ENCODE measurements at places on chromosomes 4 and X.

DNA sequence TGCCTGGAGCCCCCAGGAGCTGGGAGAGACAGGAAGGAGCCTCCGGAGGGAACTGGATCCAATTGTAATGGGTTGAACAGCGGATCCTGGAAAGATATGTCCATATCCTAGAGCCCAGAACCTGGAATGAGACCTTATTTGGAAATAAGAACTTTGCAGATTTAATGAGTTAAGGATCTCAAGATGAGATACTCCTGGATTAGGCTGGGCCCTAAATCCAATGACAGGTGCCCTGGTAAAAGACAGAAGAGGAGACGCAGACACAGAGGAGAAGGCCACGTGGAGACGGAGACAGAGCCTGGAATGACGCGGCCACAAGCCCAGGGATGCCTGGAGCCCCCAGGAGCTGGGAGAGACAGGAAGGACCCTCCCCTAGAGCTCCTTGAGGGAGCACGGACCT, 34.1 kb downstream of the P2RY8 start:
- DNase-seq: no peak

DNA sequence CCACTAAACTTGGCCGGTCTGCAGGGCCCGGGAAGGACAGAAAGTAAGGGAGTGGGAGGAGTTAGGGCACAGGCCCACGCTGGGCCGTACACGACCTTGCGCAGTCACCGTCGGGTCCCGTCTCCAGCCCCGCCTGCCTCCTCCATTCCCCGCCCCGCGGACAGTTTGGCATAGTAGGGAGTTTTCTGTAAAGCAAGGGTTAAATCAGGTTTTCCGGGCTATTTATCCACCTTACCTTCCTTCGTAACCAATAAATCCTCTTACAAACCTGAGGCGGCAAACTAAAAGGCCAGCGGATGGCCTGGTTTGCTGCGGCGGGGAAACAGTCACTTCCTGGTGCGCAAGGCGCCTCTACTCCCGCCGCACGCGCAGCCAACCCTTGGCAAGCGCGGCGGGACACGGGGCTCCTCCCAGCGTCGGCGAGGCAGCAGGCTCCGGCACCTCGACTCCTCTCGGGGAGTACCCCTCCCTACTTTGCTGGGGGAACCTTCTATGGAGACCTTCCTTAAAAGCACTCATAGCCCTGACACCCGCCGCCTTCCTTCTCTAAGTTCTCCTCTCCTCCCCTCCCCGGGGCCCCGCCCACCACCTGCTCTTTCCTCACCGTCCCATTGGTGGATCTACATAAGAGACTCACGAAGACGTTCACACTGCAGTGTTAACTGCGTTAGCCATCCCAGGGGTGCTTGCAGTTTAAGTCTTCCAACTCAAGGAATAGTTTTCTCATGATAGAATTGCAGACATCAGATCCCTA, at the start of gene TRMT2B:
Gene TRMT2B (minus strand): TSS at position 563 of the 754 bp plus-strand sequence. CDS start 9,822 bp downstream, outside the sequence.
- DNase-seq: peak; percentile 92

- no peak for DNase-seq
Measured at GRCh38 chr4:48332661-48333060, 8.7 kb upstream of the SLAIN2 start.

- DNase-seq: no peak
Measured at GRCh38 chrX:98207947-98208346, 1324.2 kb downstream of the RPA4 start.

DNA sequence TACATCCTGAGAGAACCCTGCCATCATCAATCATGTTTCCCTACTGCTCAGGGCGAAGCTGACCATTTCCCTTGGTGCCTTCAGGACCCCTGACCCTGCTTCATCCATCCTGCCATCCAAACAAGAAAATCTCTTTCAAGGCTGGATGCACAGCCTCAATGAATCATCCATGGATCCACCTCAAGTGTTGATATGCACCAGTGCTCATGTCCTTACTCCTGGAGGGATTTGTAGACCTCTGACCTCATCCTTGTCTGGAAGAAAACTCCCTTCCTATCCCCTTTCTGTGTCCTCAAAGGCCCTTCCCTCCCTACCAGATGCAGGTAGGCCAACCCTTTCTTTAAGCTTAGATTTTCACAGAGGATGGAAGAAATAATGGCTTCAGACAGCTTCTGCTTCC, 24.6 kb downstream of the BEX3 start:
- no peak for DNase-seq

DNA sequence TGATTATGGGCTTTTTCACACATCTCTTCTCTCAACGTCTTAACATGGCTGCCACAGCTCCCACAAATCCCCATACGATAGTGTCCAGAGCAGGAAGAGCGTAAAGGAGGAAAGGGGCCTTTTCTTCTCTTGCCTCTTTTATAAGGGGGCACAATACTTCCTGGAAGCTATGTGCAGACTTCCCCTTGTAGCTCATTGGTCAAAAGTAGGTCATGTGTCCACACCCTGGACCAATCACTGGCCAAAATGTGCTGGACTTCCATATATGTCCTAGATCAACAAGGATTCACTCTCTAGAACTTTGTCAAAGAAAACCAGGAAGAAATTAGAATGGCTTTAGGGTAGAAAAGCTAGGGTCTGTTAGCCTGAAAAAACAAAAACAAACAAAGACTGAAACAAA, 26.7 kb downstream of the STK32B start:
- DNase-seq: no peak

Measured in activated effector memory CD4-positive, alpha-beta T cell treated with anti-CD3 and anti-CD28 coated beads, Interleukin-2, amount 50 U/mL, for 16 hours (primary cell).